ENCODE measurements at places on chromosomes 6 and 20.

GRCh38 chr20:47042464-47042863, 147.8 kb downstream of the EYA2 start:
- DNase-seq, result no peak

- DNase-seq, result no peak
Measured at GRCh38 chr6:163724196-163724595, 309.7 kb downstream of the QKI start.

- DNase-seq, result no peak
Measured at GRCh38 chr6:34514112-34514511, 42.0 kb downstream of the SPDEF start.

- DNase-seq, result no peak
Measured at GRCh38 chr6:157080986-157081391, 242.3 kb downstream of the TMEM242 start.

DNA sequence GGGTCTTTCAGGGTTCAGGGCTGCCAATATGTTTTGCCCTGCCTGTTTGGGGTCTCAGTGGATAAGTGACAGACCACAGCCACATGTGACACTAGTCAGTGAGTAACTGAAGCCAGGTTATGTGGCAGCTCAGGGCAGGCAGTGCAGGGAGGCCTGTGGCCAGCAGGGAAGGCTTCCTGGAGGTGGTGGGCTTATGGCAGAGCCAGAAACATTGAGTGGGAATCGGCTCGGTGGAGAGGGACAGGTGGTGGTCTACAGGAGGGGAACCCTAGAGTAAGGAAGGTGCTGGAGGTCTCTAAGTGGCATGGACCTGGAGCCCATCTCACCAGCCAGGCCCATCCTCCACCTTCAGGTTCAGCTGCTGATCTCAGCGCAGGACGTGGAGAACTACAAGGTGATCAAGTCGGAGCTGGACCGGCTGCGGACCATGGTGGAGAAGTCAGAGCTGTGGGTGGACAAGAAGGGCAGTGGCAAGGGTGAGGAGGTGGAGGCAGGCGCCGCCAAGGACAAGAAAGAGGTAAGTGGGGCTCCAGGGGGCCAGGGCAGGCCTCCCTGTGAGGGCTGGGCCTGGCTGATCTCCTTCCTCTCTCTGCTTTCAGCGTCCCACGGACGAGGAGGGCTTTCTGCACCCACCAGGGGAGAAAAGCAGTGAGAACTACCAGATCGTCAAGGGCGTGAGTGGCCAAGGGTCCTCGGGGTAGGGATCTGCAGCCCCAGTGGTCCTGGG, 34.9 kb downstream of the UQCC2 start:
- DNase-seq, result no peak

DNA sequence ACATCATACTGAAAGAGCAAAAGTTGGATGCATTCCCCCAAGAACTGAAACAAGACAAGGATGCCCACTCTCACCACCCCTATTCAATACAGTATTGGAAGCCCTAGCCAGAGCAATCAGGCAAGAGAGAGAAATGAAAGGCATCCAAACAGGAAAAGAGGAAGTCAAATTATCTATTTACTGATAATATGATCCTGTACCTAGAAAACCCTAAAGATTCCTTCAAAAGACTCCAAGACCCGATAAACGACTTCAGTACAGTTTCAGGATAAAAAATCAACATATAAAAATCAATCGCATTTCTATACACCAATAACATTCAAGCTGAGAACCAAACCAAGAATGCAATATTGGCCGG, 14.5 kb downstream of the CDK19 start:
- DNase-seq, result no peak

- DNase-seq, result no peak
Measured at GRCh38 chr20:39576771-39577170, 614.6 kb downstream of the DHX35 start.

DNA sequence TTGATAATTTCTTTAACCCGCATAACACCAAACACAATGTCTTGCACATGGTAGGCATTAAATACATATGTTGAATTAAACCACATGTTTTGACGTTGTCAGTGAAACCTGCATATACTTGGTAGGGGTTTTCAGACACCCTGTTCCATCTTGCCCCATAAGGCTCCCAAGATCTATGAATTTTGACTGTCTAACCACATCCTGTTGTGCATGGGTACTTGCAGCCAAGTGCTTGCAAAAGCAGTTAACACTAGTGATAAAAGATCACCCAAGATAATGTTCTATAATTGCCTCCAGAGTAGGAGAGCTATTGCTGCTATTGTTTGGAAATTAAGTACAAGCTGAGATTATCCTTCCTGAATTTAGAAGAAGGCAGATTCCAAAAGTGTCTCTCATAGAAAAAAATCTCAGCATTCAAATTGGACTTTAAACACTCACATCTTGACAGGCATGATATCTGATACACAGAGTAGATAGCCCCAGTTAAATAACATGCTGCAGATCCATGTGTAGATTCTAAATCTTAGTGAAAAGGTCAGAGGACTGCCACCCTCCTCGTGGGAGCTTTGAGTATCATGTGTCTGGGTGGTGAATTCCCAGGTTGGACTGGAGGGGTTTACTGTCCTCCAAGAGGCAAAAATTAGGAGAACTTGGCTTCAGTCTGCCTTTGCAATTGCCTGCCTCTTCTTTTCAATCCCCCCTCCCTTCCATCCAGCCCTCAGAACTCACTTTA, 25.8 kb upstream of the CCN6 start:
- no peak for DNase-seq

DNA sequence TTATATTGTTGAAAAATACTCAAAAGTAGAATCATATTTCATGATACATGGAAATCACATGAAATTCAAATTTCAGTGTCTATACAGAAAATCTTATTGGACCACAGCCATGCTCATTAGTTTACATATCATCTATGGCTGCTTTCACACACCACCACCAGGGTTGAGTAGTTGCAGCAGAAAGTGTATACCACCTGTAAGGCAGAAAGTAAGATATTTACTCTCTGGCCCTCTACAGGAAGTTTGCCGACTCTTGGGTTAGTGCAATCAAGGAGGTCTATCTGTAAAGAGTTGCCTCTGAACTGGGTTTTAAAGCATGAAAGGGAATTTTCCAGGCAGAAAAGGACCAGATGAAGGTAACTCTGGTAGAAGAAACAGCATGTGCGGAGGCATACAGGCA, 432.3 kb downstream of the DHX35 start:
- DNase-seq, result no peak

Measured in pulmonary artery endothelial cell (primary cell).